ENCODE measurements at places on chromosomes 1 and 21.
A peak's percentile ranks its signal among the peaks of the same experiment; 100 is the strongest.

DNA sequence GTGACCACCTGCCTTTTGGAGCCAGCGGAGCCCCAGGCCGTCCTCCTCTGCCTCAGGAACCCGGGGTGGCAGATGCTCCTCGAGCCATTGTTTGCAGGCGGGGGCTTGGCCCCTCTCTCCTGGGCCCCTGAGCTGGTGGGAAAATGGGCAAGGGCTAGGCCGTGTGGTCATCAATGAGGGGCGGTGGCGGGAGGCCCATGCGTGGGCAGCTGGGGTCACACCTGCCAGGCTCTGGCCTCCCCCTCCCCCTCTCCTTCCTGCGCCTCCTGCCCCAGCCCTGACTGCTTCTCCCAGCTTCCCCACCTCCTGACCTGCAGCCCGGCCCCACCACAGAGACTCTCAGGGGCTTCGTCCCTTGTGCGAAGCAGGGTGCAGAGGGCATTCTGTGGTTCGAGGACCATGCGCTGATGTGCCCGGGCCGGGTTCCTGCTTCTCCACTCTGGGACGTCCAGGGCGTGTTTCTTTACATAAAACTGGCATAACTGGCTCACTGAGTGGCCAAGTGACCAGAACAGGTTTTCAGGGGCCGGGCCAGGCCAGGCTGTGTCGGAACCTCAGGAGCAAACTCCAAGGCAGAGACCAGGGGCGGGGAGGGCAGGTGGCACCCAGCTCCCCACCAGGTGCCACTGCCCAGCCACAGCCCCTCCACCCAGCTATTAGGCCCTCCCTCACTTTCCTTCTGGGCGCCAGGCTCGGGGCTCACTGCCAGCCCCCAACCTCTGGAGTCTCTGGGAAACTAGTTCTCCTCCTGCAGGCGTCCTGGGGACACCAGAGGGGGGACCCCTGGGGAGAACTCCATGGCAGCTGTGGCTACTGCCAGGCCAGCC lies 9.3 kb downstream of the SAMD11 start:
- DNase-seq, result no peak

- peak; percentile 72 for DNase-seq
Observed at GRCh38 chr1:9196129-9197040, 38.2 kb upstream of the H6PD start.

GRCh38 chr1:64268653-64269557 lies 65.5 kb downstream of the UBE2U start:
- DNase-seq, result peak; percentile 55

DNA sequence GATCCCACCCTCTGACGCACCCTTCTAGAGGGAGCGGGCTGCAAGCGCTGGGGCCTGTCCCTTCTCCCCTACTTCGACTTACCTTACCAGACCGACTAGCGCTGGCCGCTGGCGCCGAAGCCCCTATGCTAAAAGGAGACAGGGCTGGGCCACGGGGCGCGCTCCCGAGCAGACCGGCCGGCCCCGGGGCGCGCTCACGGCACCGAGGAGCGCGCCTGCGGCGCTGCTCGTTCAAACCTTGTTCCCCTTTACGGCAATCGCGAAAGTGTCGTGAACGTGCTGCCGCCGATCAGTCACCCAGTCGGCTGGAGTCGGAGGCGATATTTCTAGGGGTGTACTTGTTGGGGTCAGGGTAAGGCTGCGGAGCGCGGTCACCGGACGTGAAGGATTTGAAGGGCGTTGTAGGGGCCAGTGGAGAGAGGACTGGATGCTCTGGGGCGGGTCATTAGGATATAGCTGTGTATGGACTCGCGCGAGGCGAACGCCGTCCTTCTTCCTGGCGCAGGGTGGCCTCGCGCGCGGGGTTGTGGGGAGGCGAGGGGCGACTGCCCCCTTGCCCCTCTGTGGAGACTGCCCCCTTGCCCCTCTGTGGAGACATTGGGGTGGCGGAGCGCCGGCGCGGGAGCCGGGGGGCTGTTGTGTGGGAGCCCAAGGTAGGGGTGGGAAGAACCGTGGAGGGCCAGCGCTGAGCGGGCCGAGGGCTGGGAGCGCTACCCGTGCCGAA lies at the start of the genes CEPT1 and DRAM2:
CEPT1 (plus strand) TSS at position 268 of the 724 bp plus-strand sequence. CDS start 7,492 bp downstream, outside the sequence.
DRAM2 (minus strand) TSS at position 138 of the 724 bp plus-strand sequence. CDS start 8,539 bp downstream, outside the sequence.
- DNase-seq, result peak; percentile 88

- no peak for DNase-seq
Observed at GRCh38 chr1:155236451-155236850, 18.8 kb downstream of the ENTREP3 start.

GRCh38 chr1:69120817-69121216 lies 446.9 kb upstream of the LRRC7 start:
- DNase-seq, result no peak

DNA sequence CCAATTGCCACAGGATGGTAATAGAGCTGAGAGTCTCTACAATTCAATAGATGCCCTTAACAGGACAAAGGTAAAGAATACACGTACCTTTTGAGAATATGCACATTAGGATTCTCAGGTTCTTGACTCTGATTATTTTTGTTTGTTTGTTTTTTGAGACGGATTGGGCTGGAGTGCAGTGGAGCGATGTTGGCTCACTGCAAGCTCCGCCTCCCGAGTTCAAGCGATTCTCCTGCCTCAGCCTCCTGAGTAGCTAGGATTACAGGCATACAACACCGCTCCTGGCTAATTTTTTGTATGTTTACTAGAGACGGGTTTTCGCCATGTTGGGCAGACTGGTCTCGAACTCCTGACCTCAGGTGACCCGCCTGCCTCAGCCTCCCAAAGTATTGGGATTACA lies 48.4 kb downstream of the TIAM1 start:
- DNase-seq, result no peak

GRCh38 chr1:19704247-19705113 lies 39.8 kb downstream of the HTR6 start:
- peak; percentile 53 for DNase-seq

DNA sequence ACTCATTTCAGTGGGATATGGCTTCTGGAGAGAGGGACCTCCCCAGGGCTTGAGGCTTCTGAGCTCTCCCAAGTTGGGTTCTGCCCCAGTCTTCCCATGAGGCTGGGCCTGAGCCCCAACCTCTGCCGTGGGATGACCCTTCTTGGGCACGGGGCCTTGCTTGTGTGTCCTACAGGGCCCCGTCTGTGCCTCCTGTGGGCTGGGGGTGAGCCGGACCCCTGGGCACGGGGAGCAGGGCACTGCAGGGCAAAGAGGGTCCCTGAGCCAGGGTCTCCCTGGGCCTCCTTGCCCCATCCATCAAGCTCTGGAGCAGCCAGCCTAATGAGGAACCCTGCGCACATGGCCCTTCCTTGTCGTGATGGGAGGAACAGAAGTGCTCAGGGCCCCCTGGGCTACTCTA lies 5.2 kb upstream of the SMYD3 start:
- no peak for DNase-seq

DNA sequence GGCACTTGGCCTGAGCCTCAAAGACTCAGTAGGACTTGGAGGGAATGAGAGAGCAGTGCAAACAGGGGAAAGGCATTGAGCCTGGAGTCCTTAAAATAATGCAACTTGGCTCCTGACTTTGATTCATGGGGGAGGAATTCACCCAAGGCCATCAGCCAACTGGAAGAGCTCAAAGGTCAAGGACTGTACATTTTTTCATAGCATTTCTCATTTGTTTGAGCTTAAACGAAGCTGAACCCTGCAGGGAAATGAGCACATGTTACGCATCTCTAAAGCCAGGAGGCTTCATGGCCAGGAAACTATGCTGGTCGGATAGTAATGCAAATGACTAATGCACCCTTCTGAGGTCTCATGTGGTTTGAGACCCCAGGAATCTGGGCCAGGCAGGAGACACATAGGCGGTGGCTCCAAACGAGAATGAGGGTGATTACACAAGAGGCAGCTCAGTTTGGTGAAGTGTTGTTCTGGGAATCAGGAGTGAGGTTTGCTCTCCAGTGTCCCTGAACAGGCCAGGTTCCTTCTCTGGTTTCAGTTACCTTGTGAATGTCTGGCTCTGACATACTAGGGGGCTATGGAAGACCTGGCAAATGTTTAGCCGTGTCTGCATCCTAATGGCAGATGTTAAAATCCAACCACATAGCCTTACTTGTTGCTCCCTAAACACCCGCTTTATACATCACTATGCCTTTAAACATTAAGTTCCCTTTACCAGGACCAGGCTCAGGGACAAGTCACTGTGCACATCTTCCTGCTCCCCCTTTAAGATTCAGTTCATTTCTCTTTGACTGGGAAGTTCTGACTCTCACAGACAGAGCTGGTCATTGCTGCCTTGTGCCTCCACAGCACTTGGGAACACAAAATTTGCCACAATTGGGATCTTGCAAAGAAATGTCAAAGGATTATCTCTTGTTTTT lies 503.9 kb upstream of the USP24 start:
- DNase-seq, result peak; percentile 73

DNA sequence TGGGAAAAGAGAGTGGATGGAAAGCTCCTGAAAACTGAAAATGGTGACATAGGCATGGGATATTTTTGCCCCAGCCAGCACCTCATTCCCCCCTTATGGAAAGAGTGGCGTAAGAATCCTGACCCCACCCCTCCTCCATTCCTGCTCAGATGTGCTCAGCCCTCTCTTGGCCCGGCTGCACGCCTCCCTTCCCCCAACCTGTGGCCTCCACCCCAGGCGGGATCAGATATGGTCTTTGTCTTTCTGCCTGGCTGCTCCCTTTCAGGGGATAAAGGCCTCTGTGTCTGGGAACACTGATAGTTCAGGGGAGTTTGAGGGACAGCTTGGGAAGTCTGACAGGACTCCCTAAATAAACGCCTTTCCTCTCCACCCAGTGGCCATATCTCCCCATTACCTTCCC lies 49.8 kb downstream of the KIRREL1 start:
- no peak for DNase-seq

GRCh38 chr21:42198929-42199867 lies 19.7 kb upstream of the ABCG1 start:
- DNase-seq, result peak; percentile 10

DNA sequence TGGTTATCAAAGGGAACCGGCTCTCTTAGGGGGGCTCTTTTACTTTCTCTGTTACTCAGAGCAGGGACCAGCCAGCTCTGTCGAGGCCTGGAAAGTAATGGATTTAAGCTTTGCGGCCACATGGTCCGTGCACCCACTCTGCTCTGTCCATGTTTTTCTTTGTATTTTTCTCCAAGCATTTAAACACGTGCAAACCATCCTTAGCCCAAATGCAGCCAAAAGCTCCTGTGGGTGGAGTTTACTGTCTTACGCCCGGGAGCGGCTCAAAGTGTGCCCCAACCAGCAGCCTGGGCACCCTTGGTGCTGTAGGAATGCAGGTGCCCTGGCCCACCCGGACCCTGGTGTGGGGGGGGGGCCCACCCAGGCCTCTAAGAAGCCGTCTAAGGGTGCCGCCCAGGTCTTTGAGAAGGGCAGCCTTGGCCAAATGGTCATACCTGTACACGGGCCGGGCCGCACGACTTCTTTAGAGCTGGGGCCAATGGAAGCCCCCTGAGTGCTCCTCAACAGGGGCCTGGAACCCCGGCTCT lies 29.2 kb upstream of the POFUT2 start:
- no peak for DNase-seq

GRCh38 chr1:243814718-243815117 lies 35.3 kb downstream of the AKT3 start:
- no peak for DNase-seq

GRCh38 chr1:47584249-47584648 lies 146.4 kb downstream of the FOXD2 start:
- DNase-seq, result no peak

DNA sequence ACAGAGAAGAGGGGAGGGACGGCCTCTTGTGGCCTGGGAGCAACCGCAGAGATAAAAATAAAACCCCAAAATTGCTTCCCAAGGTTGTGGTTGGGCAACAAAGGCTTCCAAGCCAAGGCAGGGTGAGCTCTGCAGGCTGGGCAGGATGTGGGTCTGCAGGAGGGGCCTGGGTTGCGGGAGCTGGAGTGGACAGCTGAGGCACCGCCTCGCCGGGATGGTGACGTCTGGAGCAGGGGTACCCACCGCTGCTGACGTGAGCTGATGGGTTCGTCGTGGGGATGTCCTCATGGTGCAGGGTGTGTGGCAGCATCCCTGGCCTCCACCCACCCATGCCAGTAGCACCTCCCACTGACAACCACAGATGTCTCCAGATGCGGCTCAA lies 3.7 kb downstream of the AURKAIP1 start:
- no peak for DNase-seq

DNA sequence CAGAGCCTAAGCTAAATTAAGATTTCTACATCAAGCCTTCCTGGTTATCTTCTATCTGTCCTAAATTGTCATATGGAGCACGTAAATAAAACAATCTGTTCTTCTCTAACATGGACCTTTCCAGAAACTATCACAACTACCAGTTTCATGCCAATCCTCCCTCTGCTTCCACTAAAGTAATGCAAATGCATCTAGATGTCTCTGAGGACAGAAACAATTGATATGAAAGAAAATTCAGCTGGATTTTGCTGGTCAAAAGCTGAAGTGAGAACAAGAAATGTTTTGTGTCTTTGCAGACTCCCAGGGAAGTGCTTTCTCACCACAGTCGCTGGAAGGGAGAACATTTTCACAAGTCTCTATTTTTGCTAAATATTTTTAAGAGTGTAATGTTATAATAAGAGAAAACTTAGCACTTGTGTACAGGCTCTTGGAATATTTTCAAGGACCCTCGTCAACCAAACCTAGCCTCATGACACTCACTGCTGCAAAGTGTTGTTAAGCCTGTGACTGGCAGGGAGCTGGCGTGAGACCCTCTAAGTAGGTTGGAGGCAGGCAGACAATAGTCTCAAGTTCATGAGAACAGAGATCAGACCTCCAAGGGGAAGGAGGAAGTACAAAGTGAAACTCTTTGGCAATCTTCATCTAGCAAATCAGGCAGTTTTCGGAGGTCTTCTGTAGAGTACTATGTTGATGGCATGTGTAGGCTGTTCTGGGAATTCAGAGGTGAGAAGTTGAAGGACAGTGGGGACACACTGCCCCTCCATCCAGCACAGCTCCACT lies 38.8 kb downstream of the DNASE2B start:
- DNase-seq, result no peak

DNA sequence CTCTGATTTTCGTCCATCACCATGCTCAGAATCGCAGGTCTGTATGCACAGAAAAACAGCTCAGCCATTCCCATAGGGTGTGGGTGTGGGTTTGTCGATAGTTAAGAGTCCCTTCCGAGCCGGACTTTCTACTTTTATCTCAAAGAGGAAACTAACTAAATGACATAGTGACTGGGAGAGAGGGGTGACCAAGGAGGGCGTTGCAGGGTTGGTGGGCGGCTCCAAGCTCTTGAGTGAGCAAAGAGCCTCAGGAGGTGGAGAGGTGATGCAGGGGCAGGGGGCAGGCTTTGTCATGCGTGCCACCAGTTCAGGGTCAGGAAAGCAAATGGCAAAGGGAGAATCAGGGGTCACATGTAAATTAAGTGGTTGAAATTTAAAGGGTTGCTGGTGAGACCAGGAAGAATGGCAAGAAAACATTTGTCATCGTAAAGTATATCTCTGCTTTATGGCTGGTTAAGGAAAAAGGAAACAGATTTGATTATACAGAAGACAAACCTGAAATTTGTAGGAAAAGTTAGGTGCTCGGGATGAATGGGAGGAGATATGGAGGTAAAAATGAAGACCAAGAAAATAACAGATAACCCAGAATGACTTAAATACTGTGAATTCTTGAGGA lies 249.0 kb downstream of the SETD4 start:
- no peak for DNase-seq
